ENCODE measurements at places on chromosomes 1 and 21. TPM values are rescaled to one million over a fixed set of nuclear protein-coding genes. Genes with fewer than 3 reads are reported as not detected.
A peak's percentile ranks its signal among the peaks of the same experiment; 100 is the strongest.

The TMPRSS2 gene
- polyA plus RNA-seq, result 11.0 TPM

The VPS13D gene
- 10.9 TPM for polyA plus RNA-seq

The RPTN gene
- not detected for polyA plus RNA-seq

The OR2M3 gene
- polyA plus RNA-seq, result not detected

The RAB29 gene
- 9.7 TPM for polyA plus RNA-seq

GRCh38 chr1:6082430-6082971, 36.8 kb downstream of the KCNAB2 start:
- H3K27ac ChIP-seq, result no peak overlapping the region
- H3K36me3 ChIP-seq, result no peaks in the 10 kb centered on the region
- peaks cover 3% of the 10 kb centered on the region for H3K4me1 ChIP-seq
- no peaks in the 10 kb centered on the region for H3K27me3 ChIP-seq
- no peak overlapping the region for H3K4me3 ChIP-seq
- no peak for DNase-seq

GRCh38 chr1:155301342-155301841, at the start of gene PKLR:
TSS of gene PKLR (minus strand) at chr1:155301438. CDS start at chr1:155301395, 43 bp downstream.
- no peak within 1 kb of the TSS for H3K27ac ChIP-seq
- H3K4me3 ChIP-seq, result no peak within 1 kb of the TSS
- H3K36me3 ChIP-seq, result no peaks in the 10 kb centered on the region

GRCh38 chr21:33146467-33146866, 76.5 kb downstream of the OLIG1 start:
- no peak overlapping the region for H3K27ac ChIP-seq
- H3K36me3 ChIP-seq, result no peaks in the 10 kb centered on the region
- no peaks in the 10 kb centered on the region for H3K27me3 ChIP-seq
- DNase-seq, result no peak
- H3K4me3 ChIP-seq, result no peak overlapping the region
- peaks cover 1% of the 10 kb centered on the region for H3K4me1 ChIP-seq

DNA sequence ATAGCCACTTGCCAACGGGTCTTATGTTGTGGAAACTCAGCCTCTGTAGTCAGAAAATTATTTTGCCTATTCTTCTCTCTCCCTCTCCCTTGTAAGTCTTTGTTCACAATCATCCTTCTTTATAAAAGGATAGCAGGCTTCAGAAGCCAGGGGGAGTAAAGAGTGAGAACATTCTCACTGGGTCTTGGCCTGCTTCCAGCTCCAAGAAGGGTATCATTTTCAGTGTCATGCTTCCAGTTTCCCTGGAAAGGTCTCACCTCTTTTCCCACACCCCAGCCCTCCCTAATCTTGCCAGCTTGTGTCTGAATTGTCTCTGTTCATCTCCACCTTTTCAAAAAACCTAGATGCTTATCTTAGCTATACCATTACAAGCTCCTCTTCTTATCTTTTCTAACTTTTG, 346.2 kb upstream of the LRRC7 start:
- no peaks in the 10 kb centered on the region for H3K4me1 ChIP-seq
- DNase-seq, result no peak
- H3K4me3 ChIP-seq, result no peak overlapping the region
- H3K36me3 ChIP-seq, result no peaks in the 10 kb centered on the region

GRCh38 chr1:241356187-241356518, 852 bp downstream of the RGS7 start:
- H3K36me3 ChIP-seq, result no peaks in the 10 kb centered on the region
- no peak overlapping the region for H3K27ac ChIP-seq
- no peak for DNase-seq
- H3K27me3 ChIP-seq, result peaks cover 11% of the 10 kb centered on the region
- H3K4me3 ChIP-seq, result peak overlapping the region; percentile 58

- H3K27ac ChIP-seq, result no peak overlapping the region
- no peaks in the 10 kb centered on the region for H3K36me3 ChIP-seq
- no peak overlapping the region for H3K4me3 ChIP-seq
- no peak for DNase-seq
- H3K27me3 ChIP-seq, result no peaks in the 10 kb centered on the region
Observed at GRCh38 chr1:220732621-220733020, 15.5 kb upstream of the MTARC2 start.

- DNase-seq, result no peak
- no peaks in the 10 kb centered on the region for H3K36me3 ChIP-seq
- peak overlapping the region; percentile 33 for H3K27ac ChIP-seq
- no peak overlapping the region for H3K4me3 ChIP-seq
- H3K27me3 ChIP-seq, result no peaks in the 10 kb centered on the region
Observed at GRCh38 chr1:9960706-9961562, 17.7 kb downstream of the NMNAT1 start.

- peaks cover 5% of the 10 kb centered on the region for H3K4me1 ChIP-seq
- H3K4me3 ChIP-seq, result no peak overlapping the region
- H3K27ac ChIP-seq, result no peak overlapping the region
- H3K36me3 ChIP-seq, result no peaks in the 10 kb centered on the region
Observed at GRCh38 chr1:60916906-60917305, 165.5 kb upstream of the NFIA start.

GRCh38 chr1:98422816-98423215, 238.7 kb upstream of the SNX7 start:
- no peaks in the 10 kb centered on the region for H3K4me1 ChIP-seq
- H3K27me3 ChIP-seq, result no peaks in the 10 kb centered on the region
- H3K27ac ChIP-seq, result no peak overlapping the region
- no peak overlapping the region for H3K4me3 ChIP-seq

- no peak overlapping the region for H3K27ac ChIP-seq
- H3K4me3 ChIP-seq, result no peak overlapping the region
- no peaks in the 10 kb centered on the region for H3K36me3 ChIP-seq
- DNase-seq, result no peak
- H3K27me3 ChIP-seq, result no peaks in the 10 kb centered on the region
Observed at GRCh38 chr1:119841306-119841705, 30.0 kb upstream of the REG4 start.

- no peak overlapping the region for H3K27ac ChIP-seq
- no peaks in the 10 kb centered on the region for H3K36me3 ChIP-seq
- no peaks in the 10 kb centered on the region for H3K27me3 ChIP-seq
- DNase-seq, result no peak
- no peaks in the 10 kb centered on the region for H3K4me1 ChIP-seq
- no peak overlapping the region for H3K4me3 ChIP-seq
Observed at GRCh38 chr21:31201144-31201543, 142.9 kb downstream of the TIAM1 start.

DNA sequence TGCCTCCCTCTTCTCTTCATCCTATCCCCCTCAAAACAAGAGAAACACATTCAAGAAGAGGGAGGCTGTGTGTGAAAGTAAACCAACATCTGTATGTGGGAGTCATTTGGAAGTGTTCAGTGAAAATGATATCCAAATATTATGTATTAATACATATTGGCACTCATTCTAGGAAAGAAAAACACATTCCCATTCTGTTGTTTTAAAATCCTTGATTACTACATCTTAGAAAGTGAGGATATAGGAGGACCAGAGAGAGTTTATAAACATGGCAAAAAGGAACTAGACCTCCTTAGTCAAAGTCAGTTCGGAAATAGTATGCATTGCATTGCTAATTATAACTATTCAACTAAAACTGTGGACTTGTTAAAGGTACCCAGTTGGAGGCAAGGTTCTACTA, 786.6 kb downstream of the ADGRL2 start:
- H3K27ac ChIP-seq, result no peak overlapping the region
- no peak overlapping the region for H3K4me3 ChIP-seq
- no peaks in the 10 kb centered on the region for H3K36me3 ChIP-seq
- H3K4me1 ChIP-seq, result no peaks in the 10 kb centered on the region

- H3K36me3 ChIP-seq, result no peaks in the 10 kb centered on the region
- H3K27ac ChIP-seq, result no peak overlapping the region
- DNase-seq, result no peak
- H3K27me3 ChIP-seq, result no peaks in the 10 kb centered on the region
- no peak overlapping the region for H3K4me3 ChIP-seq
- no peaks in the 10 kb centered on the region for H3K4me1 ChIP-seq
Observed at GRCh38 chr1:61271412-61271789, 189.0 kb downstream of the NFIA start.

GRCh38 chr1:197799271-197799670, 24.0 kb upstream of the DENND1B start:
- H3K4me3 ChIP-seq, result no peak overlapping the region
- no peak overlapping the region for H3K27ac ChIP-seq
- peaks cover 4% of the 10 kb centered on the region for H3K4me1 ChIP-seq
- no peaks in the 10 kb centered on the region for H3K36me3 ChIP-seq
- DNase-seq, result no peak
- H3K27me3 ChIP-seq, result no peaks in the 10 kb centered on the region

DNA sequence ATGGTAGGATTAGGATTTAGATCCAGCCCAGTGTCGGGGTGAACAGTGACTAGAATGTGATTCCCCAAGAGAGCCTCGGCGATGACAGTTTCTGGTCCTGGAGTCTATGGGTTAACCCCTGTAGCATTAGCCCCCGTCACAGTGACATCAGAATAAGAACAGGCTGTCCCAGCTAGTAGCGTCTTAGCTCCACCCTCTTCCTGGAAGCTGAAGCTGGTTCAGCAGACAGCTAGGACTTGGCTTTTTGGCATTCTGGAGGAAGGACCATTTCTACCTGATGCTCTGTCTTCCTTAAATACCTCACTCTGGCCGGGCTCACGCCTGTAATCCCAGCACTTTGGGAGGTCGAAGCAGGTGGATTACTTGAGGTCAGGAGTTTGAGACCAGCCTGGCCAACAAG, 5.0 kb downstream of the NDUFS2 start:
- no peak for DNase-seq
- no peaks in the 10 kb centered on the region for H3K27me3 ChIP-seq
- H3K27ac ChIP-seq, result no peak overlapping the region
- H3K4me3 ChIP-seq, result no peak overlapping the region
- peaks cover 27% of the 10 kb centered on the region for H3K36me3 ChIP-seq

All from H1 (cell line).